CD4-positive, alpha-beta T cell treated with Interleukin-15 for 4 hours (primary cell): ENCODE measurements at places on chromosomes 11 and 22.
A peak's percentile ranks its signal among the peaks of the same experiment; 100 is the strongest.

GRCh38 chr22:37742376-37743171 is 45.7 kb downstream of the TRIOBP start:
- DNase-seq: no peak

DNA sequence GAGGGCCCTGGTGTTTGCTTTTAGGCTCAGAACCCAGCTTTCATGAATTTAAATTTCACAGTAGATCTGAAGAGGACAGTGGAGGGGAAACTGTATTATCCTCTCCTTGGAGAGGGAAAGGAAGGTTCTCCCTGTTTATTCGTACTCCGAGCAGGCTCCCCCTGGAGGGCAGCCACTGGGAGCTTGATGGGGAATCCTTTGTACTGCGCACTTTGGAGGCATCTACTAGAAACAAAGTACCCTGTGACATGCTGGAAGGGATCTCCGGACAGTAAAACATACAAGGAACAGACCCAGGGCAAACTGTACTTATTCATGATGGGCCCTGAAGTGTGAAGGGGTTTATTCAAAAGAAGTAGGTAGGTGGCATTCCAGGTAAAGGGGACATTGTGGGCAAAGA is 27.2 kb downstream of the NAV2 start:
- DNase-seq: no peak

DNA sequence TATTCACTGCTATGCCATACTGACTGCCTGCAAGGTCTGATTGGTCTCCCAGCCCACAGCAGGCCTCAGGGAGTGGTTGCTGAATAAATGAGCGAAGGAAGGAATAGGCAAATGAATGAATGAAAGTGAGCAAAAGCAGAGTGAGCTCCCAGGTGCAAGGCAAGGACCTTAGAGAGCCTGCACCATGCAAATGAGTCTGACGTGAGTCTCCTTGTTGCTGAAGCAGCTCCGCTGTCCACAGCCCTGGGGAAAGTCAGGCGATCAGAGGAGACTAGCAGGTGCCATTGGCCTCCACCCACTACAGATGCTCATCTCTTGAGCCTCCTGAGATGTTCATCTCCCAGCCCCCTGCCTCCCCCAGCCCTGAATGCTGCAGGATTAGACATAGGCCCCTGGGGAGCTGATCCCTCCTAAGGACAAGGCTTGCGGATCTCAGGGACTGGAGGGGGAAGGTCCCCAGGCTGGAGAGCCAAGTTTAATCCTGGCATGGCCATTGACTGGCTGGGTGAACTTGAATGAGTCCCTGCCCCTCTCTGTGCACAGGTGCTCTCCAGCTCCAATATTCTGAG is 22.1 kb downstream of the GDPD5 start:
- DNase-seq: no peak

GRCh38 chr22:35305525-35306070 is 5.9 kb downstream of the TOM1 start:
- no peak for DNase-seq

DNA sequence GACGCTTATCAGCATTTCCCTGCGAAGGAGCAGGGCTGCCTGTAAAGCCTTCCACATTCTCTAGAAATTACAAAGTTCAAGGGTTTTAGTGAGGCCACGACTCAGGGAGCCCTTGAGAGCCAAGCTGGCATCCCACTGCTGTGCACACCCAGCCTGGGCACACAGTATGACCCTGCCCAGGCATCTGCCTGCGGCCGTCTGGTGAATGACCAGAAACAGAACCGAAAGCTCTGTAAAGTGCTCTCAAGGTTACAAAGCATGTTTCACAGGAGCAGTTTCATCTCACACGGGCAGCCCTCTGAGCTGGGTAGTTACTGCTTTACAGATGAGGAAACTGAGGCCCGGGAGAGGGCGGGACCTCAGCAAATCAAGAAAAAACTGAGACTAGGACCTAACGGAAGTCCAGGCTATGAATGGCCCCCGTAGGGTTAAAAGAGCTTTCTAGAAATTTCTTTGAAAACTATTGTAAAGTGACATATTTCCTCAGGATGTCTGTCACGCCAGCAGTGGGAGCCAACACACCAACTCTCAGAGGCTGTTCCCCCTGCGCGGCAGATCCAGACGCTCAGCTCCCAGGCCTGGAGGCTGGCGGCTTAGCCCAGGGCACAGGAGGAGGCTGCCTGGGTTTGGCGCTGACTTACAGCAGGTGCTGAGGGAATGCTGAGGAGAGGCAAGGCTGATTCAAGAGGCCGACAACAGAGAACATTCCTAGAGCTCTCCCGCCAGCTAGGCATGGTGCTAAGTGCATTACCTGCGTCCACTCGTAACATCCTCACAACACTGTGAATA is 7.7 kb upstream of the TCF20 start:
- DNase-seq: no peak

DNA sequence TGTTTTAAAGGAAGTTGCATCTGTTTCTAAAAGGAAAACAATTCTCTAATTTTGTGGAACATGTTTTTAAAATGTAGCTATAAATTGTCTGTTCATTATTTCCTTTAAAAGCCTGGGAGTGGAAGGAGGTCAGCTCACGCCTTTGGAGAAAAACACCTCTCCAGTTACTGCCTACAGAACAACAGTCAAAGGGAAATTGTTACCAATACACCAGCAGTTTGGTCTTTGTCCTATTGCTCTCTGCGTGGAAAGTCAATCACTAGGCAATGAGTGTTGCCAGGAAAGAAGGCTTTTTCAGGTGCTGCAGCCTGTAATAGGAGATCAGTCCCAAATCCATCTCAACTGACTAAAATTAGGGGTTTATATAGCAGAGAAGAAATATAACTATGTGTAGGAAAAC is 22.2 kb downstream of the SVIP start:
- no peak for DNase-seq

GRCh38 chr11:78533399-78533798 is 41.3 kb downstream of the NARS2 start:
- no peak for DNase-seq

DNA sequence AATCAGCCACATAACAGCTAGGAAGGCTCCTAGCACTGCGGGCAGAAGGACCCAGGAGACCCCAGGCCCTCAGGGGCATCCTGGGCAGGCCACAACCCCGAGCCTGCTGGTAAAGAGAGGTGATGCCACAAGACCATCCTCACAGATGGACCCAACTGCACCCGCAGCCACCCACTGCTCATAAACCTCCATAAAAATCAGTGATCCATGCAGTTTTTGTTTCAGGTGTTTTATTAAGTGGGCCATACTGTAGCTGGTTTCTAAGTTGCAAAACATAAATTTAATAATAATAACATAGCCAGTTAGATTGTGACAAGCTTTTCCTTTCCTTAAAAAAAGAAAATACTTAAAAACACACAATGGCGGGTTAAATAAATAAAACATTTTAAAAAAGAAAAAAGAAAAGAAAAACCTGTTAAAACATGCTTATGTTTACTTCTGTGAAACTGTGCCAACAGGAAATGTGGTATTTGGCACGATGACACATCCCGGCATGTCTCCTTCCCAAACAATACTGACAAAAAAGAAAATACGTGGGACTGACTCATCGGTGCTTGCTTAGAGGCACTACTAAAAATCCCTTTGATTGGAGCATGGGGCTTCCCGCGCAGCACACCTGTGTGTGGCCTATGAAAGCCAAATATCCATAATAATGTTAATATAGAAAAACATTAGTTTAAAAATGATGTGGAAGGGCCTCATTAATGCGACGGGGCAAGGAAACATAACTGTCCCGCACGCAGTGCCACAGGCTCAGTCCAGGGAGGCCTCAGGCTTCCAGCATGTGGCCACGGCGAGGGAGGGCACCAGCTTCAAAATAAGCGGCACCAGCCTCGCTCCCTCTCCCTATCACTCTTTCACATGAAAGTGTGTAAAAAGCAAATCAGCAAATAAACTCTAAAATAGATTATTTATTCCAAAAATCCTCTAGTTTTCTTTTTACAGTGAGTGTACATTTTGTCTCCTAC is 47.5 kb upstream of the SCUBE2 start:
- peak; percentile 55 for DNase-seq

DNA sequence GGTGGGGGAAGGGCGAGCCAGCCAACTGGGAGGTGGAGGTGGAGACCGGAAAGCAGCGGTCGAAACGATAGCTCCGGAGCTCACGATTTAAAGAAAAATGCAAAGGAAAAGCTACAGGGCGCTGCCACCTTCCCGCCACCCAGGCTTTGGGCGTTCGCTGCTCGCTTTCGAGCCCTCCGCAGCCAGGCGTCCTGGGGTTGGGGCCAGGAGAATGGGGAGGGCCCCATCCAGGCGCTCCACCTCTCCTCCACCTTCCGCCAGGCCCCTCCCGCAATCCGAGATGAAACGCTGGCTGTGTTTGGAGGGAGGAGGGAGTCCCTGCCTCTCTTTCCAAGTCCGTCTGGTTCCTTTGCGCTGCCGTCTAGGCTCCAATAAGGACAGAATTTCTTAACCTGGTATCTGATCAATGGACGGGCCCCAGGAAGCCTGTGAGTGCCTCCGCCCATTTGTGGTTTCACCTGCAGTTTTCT is 483 bp upstream of the ABTB2 start:
- DNase-seq: peak; percentile 17
